ENCODE measurements at places on chromosomes 4 and X.

GRCh38 chr4:166128403-166128802 is 255.4 kb downstream of the TLL1 start:
- peak; percentile 4 for DNase-seq

DNA sequence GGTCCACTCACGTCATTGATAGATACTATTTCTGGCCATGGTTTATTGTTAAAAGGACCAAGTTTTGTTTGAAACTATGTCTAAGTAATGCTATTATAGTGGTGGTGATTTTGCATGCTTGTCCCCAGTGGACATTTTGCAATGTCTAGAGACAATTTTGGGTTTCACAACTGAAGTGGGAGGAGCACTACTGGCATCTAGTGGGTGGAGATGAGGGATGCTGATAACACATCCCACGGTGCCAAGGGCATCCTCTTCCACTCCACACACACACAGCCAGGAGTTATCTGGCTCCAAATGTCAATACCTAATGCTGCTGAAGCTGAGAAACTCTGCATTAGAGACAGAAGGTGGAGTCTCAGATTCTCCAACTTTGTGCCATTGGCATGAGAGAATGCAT is 131.2 kb downstream of the FRMPD4 start:
- no peak for DNase-seq

- DNase-seq = no peak
These were observed 2105.9 kb downstream of the ARAP2 start for GRCh38 chr4:34138385-34138784.

DNA sequence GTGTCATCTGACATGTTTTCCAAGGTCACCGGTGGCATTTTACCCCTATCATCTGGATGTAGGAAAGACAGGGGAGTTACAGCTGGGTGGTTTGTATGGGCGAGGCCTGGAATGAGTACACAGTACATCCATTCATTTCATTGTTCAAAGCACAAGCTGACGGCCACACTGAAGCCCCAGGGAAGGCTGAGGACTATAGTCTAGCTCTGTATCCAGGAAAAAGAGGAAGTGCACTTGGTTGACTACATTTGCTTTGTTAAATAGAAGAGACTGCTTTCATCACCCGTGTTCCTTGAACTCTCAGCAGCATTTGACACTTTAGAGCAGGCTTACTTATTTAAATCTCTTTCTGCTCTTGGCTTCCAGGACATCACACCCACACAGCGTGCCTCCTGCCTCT is 1041.0 kb upstream of the TENM3 start:
- no peak for DNase-seq

- no peak for DNase-seq
These were observed 770.4 kb upstream of the NDST4 start for GRCh38 chr4:115883847-115884246.

GRCh38 chr4:187499956-187500355 is 495.6 kb upstream of the ZFP42 start:
- no peak for DNase-seq

GRCh38 chrX:97398030-97398551 is 514.4 kb downstream of the RPA4 start:
- DNase-seq = no peak

DNA sequence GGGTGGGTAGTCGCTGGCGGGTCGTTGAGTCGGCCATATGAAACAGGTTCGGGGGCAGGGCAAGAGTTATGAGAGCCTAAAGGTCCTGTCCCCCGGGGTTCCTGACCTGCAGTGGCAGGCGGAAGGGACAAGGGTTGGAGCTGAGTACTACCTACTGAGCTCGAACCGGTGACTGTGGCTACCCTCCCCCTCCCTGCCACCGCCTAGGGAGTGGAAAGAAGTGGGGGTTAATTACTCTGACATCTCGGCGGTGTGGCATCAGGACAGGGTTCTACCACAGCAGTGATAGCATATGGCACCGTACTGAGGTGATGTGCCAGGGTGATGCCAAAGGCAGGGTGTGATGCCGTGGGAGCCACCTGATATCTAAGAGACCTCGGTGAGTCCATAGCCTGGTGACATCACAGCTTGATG is 307 bp downstream of the ATG4A start:
- DNase-seq = no peak

DNA sequence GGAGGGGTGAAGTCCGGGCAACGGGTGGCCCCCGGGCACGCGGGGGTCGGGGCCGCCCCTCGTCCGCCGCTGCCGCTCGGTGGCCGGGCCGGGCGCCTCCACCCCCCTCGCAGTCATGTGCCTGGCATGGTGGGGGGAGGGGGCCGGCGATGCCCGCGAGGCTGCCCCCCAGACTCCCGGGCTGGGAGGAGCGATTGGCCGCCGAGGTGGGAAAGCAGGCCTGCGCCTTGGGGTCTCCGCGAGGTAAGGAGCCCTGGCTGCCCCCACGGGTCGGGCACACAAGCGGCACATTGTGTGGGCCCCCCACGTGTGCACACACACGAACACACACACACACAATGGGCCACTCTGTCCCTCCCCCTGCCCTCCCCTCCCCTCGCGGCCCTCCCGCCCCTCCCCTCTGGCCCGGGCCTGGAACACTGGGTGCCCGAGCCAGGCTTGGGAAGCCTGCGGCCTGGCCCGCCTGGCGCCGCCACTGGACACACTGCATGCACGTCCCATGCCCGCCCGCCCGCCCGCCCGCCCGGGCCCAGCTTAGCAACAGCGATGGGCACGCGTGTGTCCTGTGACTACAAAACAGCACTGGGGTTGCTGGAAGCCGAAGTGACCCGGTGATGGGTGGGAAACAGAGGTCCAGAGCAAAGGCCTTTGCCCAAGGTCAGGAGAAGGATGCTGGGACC is 1.3 kb downstream of the SLC6A8 start:
- no peak for DNase-seq

GRCh38 chr4:10082047-10082446 is 34.6 kb downstream of the WDR1 start:
- DNase-seq = no peak

DNA sequence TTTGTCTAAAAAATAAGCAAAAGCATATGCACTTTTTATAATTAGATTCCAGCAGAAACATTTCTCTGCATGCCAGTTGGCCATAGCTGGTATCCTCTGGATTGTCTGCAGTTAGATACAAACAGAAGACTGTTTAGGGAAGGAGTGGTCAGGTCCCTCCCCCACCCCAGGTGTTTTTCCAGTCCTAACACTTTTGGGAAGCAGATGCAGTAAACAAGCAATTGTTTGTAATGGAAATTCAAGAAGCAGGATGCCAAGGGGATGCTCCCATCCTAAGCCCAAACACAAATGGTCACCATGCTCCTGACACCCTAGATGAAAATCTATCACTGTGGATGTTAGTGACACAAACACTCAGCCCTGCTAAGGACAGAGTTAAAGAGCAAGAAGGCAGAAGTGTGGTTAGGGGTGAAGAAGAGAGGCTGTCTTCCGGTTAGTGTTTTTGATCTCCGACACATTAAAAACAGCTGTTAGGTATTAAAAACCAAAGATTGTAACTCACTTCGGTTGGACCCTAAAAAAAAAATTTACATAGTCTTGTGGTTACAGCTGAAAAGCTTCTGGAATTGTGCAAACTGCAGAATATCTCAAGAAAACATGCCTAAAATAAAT is 7.9 kb downstream of the LEF1 start:
- no peak for DNase-seq

GRCh38 chr4:105878668-105879067 is 16.6 kb upstream of the NPNT start:
- DNase-seq = no peak

DNA sequence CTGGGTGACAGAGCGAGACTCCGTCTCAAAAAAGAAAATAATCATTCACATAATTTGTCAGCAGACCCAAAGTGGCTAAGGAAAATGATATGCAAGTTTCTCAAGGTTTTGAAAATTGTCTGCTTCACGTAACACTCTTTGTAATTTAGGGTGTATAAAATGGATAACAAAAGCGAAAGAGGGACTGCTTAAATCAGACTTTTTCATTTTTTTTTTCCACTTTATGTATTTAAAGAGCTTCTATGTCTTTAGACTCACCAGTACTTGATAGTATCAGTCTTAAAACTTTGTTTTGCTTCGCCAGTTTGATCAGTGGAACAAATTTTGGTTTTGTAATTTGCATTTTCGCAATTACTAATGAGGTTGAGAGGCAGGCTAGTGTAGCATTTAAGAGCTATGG is 34.6 kb downstream of the USP9X start:
- DNase-seq = no peak
